ENCODE measurements at places on chromosomes 6 and 20.

GRCh38 chr20:59515013-59515905 is 89.1 kb upstream of the PHACTR3 start:
- DNase-seq = no peak

GRCh38 chr6:12909833-12910232 is 193.3 kb downstream of the PHACTR1 start:
- DNase-seq = no peak

- no peak for DNase-seq
These were observed 7.6 kb downstream of the MYCT1 start for GRCh38 chr6:152705327-152705726.

DNA sequence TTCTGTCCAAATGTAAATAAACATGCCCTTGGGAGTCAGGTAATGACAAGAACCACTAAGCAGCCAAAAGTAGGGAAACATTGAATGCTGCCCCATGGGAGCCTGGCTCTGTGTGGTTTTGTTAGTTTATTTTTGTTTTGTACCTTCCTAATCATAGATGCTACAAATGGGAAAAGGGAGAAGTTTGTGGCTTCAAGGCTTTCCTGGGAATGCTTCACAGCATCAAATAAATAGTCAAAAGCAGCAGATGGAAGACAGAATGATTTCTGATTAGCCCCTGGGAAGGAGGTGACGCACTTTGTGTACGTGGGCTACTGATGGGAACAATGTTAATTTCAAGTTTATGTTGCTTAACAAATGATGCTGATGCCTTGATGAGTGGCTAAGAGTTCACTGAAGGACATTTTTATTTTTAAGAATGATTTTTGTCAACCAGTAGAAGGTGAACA is 532.7 kb downstream of the BCKDHB start:
- DNase-seq = no peak

GRCh38 chr20:57548177-57549058 is 12.5 kb upstream of the PCK1 start:
- no peak for DNase-seq

GRCh38 chr20:53330601-53331140 is 263.0 kb downstream of the ZNF217 start:
- DNase-seq = no peak

- DNase-seq = no peak
These were observed 719.7 kb upstream of the MARCKS start for GRCh38 chr6:113137426-113137825.
